Stimulated activated CD4-positive, alpha-beta T cell treated with anti-CD3 and anti-CD28 coated beads, Interleukin-2, amount 100 ng/mL, for 24 hours (primary cell): ENCODE measurements at places on chromosomes 5 and 9.

- DNase-seq, result no peak
These were observed 116.5 kb upstream of the MSX2 start for GRCh38 chr5:174607916-174608315.

GRCh38 chr9:127058011-127058644 lies 64.3 kb downstream of the ANGPTL2 start:
- DNase-seq, result no peak

DNA sequence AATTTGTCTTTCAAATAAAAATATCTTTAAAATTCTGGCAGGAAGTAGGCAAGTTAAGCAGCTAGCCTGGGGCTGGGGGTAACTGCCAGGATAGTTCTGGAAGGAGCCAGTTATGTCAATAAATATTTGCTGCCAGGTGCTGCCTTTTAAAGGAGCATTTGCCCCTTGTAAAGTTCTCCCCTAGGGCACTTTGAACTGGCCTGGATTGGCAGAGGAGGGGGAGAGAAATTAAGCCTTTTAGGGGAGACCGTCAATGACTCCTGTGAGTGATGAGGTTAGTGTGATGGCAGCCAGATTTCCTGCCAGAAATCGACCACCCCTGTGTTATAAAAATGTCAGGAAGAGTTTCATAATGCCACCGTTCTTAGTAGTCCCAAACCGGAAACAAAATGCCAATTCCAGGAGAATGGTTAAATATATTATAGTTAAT lies 89.8 kb upstream of the ELL2 start:
- no peak for DNase-seq

- no peak for DNase-seq
These were observed 157.0 kb upstream of the PPP1R2B start for GRCh38 chr5:156693113-156693512.

GRCh38 chr9:123329329-123329955 lies 26.6 kb upstream of the CRB2 start:
- no peak for DNase-seq

- no peak for DNase-seq
These were observed 42.8 kb upstream of the EQTN start for GRCh38 chr9:27339661-27340284.

- DNase-seq, result no peak
These were observed 49.2 kb upstream of the CPLX2 start for GRCh38 chr5:175822225-175822624.

- DNase-seq, result no peak
These were observed 14.3 kb upstream of the GPX3 start for GRCh38 chr5:151005950-151006576.

DNA sequence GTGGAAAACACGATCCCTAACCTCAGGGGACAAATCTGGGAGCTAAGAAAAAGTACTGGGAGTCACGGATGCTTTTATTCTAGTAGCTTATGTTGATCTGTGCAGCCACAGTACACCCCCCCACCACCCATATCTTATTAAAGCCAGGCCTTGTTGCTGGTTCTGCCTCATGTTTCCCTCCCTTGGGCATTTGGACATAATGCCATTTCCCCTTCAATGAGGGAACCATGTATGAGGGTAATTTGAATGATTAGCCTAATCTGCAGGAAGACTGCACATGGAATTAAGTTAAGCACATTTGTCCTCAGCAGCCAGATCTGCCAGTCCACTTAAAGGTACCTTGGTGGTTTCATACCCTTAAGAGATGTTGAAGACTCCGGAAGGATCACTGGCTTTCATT lies 102.0 kb downstream of the ARHGAP26 start:
- DNase-seq, result no peak

GRCh38 chr5:178368274-178368673 lies 135.7 kb upstream of the PHYKPL start:
- no peak for DNase-seq

GRCh38 chr5:157143127-157143971 lies 684 bp upstream of the MED7 start:
- peak; percentile 63 for DNase-seq

DNA sequence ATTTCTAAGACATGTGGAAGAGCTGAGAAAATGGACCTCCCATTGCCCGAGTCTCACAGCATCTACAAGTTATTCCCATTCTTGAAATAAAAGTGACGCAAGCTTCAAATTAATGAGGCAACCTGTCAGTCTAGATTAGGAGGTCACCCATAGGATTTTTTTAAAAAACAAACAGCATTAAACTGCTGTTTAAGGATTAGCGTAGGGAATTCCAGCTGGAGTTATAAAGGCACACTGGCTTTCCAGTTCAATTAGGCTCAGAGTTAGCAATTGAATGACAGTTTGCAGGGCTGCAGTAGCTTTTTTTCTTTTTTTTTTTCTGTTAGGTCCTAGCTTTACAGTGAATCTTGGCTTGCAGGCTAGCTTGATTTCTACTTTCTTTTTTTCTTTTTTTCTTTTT lies 16.2 kb downstream of the PRKACG start:
- DNase-seq, result no peak

- no peak for DNase-seq
These were observed 90.0 kb upstream of the ITGA2 start for GRCh38 chr5:52898961-52899680.

DNA sequence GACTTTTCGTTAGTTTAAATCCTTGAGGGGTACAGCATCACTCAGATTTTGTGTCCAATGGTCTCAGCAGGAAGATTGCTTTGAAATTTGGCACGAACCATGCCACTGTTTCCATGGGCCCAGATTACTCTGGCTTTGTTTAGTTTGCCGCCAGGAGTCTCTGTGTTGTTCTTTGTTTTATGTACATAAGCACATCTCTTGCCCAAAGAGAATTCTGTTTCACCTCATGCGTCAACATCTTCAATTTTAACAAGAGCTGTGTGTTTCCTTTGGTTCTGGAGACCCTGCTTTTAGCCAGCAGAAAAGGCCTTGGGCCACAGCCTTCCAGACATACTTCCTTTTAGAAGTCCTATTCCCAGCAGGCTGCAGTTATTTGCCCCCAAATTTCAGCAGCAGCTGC lies 62.4 kb downstream of the TNPO1 start:
- DNase-seq, result no peak

GRCh38 chr9:101527066-101527465 lies 6.6 kb upstream of the RNF20 start:
- DNase-seq, result no peak

- no peak for DNase-seq
These were observed 871 bp downstream of the GLE1 start for GRCh38 chr9:128505414-128505765.

DNA sequence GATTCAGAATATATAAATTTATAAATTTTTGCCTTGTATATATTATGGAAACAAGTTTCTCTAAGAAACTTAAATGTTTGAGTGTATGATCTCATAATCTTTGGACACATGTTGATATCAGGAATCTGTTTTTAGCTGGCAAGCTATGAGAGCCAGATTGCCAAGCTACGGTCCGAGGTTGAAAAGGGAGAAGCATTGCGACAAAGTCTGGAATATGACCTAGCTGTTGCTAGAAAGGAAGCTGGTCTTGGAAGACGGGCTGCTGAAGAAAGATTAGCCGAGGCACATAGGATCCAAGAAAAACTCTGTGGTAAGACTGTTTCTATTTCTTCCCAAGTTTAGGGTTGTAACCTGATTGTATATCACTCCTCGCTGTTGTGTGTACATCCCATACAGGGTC lies 25.9 kb downstream of the CCDC171 start:
- DNase-seq, result no peak

DNA sequence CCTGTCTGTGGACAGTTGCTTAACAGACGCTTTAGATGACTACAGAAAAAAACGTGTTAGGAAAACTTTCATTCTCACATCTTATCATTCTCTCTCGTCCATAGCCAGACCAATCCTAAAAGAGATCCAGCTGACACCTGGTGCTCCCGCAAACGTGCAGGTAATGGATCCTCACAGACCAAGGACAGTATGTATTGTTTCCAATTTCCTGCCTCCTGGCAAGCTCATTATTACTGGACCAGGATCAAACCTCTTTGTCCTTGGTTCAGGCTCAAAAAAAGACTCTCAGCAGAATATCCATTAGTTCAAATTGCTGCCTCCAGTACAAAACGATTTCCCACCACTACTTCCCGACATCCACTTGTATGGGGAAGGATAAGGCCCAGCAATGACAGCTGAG lies 62.4 kb downstream of the SERINC5 start:
- no peak for DNase-seq

- DNase-seq, result no peak
These were observed 142.8 kb upstream of the TNPO1 start for GRCh38 chr5:72673623-72674022.

DNA sequence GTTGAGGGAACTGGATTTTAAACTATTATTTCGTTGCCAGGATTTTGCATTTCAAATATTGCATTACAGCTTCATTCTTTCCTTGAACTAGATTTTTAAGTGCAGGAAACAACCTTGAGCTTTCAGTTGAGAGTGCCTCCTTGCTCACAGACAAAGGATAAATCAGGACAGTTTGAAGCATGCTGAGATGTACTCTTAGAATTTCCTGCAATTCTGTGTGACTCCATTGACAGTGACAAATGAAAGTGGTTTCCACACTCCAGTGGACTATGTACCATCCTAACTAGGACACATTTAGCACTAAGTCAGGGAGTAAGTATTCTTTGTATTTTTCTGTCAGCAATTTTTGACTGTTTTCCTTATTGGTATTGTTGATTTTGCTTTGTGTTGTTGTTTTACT lies 100.0 kb upstream of the PLCXD3 start:
- DNase-seq, result no peak

DNA sequence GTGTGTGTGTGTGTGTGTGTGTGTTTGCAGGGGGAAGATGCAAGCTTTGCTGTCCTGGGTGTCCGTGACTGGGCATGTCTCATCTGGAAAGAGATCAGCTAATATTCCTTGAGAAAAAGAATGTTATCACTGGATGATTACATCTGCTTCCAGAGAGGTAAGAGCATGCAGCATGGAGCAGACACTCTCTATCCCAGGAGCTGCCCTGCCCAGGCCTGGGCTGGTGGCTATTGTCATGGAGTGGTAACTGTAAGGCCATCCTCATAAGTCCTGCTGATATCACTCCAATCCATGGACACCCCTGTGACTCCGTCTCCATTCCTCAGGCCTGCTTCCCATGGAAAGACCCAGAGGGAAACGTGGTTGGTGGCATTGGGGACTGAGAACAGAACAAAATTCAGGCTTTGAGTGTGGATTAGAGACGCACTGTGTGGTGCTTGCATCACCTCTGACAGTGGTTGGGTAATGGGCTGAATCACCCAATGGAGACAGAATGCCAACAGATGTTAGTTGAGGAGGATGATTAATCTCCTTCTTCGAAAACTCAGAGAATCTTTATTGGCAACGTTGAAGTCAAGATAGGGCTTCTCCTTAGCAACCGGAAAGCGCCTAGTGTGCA lies 52.0 kb upstream of the KCNIP1 start:
- DNase-seq, result no peak

- DNase-seq, result no peak
These were observed 10.8 kb downstream of the FAM174A start for GRCh38 chr5:100546001-100546400.

GRCh38 chr9:26870292-26870691 lies 22.3 kb downstream of the CAAP1 start:
- no peak for DNase-seq

DNA sequence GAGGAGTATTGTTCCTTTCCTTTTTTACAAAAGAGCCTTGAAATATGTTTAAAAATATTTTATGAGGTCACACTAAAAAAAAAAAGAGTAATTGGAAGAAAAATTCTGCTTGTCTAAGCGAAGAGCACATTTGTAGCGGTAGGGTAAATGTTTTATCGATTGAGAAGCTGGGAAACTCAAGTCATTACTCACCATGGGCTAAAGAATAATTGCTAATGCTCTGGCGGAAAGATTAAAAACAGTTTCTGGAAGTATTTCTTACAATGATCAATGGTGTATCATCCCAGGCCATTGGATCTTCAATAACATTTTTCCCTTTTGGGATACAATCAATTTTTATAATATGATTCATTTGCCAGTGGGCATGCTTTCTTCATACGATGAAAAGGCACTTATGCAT lies 450.0 kb downstream of the RASEF start:
- no peak for DNase-seq

GRCh38 chr5:75405296-75405695 lies 68.3 kb downstream of the HMGCR start:
- no peak for DNase-seq

DNA sequence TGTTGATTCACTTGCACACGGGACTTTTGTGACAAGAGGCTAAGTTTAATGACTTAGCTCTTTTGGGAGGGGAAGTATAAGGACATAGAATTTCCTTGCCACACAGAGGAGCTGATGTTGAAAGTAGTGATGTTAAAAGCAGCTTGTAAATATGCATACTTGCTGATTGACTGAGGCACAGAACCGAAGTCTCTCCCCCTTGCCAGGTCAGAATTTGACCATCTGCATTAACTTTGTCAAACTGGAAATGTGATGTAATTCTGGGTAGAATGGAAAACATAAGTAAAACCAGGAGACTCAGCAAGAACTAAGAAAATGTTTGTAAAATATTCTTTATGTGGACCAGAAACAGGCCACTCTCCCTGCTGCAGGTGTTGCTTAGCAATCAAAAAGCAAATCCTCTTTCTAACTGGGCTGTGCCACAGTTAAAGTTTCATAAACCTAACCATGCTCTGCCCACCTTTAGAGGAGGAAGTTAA lies 284.2 kb downstream of the NR3C1 start:
- no peak for DNase-seq

GRCh38 chr5:81006231-81006630 lies 46.1 kb downstream of the RASGRF2 start:
- no peak for DNase-seq

- DNase-seq, result peak; percentile 41
These were observed 54.2 kb downstream of the LRSAM1 start for GRCh38 chr9:127505396-127506116.

DNA sequence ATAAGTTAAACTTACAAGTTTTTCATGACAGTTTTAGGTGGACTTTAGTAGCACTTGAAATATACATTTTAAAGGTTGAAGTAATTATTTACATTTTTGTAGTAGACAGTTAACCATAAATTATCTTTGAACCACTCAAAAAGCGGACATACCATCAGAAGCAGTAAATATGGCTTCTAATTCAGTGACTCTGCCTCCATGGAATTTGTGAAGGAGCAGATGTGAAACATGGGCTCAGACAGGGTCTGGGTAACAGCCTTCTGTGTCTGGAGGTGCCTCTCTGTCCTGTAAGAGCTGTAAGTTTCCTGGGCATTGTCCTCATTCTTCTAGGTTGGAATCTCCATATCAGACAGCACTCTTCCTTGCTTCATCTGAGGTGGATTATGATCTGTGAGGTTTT lies 12.4 kb downstream of the RLN2 start:
- no peak for DNase-seq

DNA sequence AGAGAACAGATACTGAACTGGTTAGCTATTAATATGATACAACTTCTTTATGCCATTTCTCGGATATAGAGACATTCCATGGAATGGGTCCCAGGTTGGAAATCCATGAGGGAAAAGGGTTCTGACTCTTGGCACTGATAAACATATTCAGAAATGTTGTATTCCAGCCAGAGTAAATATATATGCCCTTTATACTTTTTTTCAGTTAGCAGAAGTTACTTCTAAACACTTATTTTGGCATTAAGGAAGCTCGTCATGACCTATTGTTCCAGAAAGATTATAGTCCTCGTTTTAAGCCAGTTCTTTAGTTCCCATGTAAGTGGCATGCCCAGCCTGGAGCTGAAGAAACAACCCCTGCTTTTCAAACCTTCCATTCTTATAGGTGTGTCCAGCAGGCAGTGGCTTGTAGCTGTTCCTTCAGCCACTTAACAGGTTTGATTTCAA lies 181.6 kb downstream of the CD180 start:
- no peak for DNase-seq

GRCh38 chr5:34550247-34550646 lies 105.9 kb upstream of the RAI14 start:
- no peak for DNase-seq
